RKO (cell line): ENCODE measurements at places on chromosomes 7 and 10.

GRCh38 chr7:153401795-153402720 is 642.5 kb downstream of the ACTR3B start:
- DNase-seq, result no peak

DNA sequence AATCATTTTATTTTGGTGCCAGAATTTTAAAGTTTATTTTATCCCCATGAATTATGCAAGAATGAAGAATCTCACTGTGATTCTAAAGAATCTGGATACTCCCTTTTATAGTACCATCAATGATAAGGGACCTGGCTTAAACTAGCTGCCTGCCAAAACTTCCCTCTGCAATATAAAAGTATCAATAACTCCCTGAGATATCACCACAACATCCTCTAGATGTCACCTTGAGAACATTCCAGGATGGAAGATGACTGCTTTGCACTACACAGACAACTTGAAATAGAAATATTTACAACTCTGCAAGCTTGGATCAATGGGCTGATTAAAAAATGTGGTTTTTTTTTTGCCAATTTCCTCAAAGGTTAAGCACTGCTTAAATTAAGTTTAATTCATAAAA is 142.1 kb downstream of the SLC25A13 start:
- peak; percentile 20 for DNase-seq

GRCh38 chr10:51786684-51787035 is 87.3 kb upstream of the CSTF2T start:
- no peak for DNase-seq

DNA sequence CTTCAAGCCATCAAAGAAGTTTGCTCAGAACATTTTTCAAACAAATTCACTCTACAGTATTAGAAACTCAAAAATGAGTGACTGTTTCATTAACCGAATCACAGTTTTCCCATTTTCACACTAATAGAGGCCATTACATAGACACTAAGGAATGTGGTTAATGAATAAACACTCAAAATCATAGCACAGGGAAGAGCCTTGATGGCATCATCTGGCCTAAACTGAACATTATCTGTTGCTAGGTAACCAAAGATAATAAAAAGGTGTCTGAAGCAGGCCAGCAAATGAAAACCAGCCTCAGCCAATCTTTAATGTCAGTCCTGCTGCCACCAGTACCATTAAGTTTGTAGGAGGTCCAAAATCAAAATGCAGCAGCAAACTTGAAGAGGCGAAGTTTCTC is 492.4 kb upstream of the STEAP1 start:
- DNase-seq, result no peak

DNA sequence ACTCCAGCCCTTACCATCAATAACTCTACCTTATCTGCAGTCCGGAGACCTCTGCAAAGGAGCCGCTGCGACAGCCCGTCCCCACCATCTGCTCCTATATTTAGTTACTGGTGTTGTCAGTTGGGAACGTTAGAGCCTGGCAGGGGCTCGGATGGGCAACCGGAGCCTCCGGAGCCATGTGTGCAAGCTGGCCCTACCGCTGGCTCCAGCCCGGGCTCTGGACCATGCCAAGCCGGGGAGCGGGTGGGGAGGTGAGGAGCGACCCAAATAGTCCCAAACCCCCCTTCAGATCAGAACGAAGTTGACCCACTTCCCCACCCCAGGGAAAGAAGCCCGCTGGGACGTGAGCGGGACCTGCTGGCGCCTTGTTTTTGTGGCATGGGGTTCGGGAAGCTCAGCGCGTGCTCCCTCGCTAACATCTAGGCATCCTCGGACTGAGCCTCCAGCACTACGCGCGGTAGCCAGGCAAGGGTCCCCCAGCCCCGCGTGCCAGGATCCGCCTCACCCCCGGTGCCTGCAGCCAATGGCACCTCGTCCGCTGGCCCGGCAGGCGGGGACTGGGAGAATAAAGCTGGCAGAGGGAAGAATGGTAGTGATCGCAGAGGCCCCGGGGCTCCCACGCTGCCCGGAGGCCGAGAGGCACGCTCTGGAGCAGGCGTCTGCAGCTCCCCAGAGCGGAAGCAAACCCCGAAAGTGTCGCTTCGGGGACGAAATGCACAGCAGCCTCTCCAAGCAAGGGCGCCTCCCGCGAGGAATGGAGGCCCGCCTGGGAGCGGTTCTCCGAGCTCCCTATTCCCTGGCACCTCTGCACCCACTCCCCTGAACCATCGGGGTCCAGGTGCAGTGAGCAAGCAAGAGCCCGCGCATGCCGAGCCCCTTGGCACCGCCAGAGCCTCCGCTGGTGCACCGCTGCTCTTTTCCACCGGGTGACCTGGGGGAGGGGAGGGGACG is 679 bp downstream of the LRRC20 start:
- peak; percentile 40 for DNase-seq

GRCh38 chr7:138170298-138170697 is 94.0 kb downstream of the AKR1D1 start:
- DNase-seq, result no peak

DNA sequence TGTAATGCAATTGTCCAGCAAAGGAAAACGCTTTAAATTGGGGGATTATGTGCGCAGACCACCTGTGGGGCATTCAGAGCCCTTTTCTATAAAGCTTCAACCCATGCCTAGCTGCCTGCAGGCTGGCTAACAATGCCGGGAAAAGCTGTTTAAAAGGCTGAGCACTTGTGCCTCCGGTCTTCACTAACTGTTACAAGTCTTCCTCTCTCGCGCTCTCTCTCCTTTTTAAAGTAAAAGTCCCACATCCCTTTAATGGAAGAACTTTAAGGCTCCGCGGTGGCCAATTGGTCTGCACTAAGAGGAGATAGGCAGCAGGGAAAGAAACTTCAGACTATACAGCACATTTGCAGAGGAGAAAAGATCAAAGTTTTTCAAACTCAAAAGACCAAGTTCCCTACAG is 4.6 kb downstream of the FZD8 start:
- DNase-seq, result no peak

DNA sequence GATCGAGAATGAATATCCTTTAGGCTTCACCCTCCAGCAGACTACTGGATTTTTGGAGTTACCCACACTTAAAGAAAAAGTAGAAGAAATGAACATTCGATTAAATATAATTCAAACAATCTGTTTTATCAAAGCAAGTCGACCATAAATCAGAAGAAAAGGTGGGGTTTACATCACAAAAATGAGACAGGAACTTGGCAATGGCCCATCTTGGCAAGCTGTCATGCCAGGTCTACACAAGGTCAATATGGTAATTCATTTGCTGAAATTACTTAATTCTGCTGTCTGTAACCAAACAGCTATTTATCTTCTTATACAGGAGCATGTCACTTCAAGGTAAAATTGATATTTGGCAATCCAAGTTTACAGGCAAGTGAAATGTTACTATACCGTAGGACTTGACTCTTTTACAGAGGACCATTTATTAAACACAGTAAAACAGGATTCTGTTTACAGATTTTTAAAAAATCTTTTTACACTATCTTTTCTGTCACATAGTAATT is 640.6 kb upstream of the NRP1 start:
- no peak for DNase-seq

DNA sequence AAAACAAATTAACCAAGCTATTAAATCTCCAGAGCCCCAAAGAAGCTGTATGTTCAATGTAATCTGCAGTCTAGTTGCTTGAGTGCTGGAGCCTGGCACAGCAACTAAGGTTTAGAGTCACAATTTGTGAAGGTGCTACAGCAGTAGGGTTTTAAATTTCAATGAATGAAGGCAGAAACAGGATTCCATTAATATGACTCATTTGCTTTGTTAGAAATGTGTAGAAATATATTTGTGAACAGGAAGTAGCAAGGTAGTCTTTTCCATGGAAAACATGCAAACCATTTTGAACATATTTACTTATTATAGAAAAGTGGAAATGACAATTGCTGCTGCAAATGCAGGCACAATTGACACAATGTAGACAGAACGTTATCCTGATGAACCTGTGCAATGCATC is 149.0 kb upstream of the STEAP4 start:
- peak; percentile 8 for DNase-seq

- no peak for DNase-seq
Observed at GRCh38 chr10:43141421-43141820, 3.2 kb downstream of the CSGALNACT2 start.

DNA sequence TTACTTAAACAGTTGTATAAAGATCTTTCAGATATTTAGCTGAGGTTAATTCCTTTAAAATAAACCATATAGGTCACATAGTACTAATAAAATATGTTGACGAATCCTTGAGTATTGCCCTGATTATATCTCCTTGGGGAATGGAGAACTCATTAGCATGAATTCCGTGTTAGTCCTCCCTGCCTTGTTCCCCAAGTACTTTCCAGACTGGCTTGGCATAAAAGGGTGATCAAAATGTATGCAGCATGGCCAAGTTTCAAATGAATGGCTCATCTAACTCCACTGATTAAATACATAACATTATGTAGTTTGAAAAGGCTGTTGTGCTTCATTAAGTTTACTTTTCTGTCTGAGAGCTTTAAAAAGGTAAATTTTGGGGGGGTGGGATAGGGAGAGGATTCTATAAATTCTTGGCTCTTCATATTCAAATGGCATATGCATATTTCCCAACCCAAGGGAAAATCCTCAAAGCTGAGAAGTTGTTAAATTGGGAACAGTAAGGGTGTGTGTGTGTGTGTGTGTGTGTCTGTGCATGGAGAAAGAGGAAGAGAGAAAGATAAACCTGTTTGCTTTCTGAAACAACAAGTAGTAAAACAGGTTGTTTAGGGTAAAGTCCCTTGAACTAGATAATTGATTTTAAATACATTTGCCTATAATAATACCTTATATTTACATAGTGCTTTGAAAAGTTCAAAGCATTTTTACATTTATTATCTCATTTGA is 4.8 kb upstream of the ADD3 start:
- no peak for DNase-seq

- DNase-seq, result no peak
Observed at GRCh38 chr10:65234261-65234660, 1691.6 kb upstream of the LRRTM3 start.

GRCh38 chr7:31497516-31497915 is 16.4 kb upstream of the ITPRID1 start:
- DNase-seq, result no peak

GRCh38 chr7:140674899-140675701 is 2.4 kb downstream of the ADCK2 start:
- DNase-seq, result peak; percentile 90

GRCh38 chr7:100632951-100633717 is 8.2 kb downstream of the TFR2 start:
- peak; percentile 68 for DNase-seq

DNA sequence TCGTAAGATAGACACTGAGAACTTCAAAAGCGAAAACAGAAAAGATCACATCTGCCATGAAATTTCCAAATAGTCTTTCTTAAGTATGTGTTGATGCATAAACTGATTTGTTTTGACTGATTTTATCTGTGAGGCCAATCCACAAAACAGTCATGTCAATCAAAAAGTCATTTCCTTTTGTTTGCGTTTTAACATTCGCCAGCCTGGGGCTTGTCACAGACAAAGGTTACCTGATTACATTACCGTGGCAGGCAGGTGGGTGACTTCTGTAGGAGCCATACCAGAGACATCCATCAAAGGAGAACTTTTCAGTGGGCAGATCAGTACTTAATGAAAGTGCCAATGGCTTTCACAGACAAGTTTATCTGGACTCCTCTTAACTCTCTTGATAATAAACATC is 45.5 kb upstream of the BET1 start:
- no peak for DNase-seq

GRCh38 chr7:6563936-6564770 is 12.9 kb upstream of the GRID2IP start:
- no peak for DNase-seq

DNA sequence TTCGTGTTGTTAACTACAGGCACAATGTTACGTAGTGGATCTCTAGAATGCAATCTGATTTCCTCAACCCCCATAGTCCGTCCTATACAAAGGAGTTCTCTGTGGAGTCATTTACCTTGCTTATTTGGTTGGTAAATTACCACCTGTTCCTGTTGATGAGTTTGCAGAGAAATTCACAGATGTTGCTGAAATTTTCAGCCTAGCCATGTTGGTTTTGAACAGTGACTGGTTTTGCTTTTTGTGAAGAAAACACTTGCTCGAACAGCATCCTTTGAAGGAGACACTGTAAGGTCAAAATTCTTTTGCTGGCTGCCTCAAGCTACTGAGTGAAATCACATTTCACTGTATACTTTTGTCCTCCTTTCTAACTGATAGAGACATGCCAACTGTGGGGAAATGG is 15.4 kb upstream of the PRKCQ start:
- DNase-seq, result no peak

GRCh38 chr10:24207341-24207740 is 1.6 kb upstream of the KIAA1217 start:
- DNase-seq, result no peak

DNA sequence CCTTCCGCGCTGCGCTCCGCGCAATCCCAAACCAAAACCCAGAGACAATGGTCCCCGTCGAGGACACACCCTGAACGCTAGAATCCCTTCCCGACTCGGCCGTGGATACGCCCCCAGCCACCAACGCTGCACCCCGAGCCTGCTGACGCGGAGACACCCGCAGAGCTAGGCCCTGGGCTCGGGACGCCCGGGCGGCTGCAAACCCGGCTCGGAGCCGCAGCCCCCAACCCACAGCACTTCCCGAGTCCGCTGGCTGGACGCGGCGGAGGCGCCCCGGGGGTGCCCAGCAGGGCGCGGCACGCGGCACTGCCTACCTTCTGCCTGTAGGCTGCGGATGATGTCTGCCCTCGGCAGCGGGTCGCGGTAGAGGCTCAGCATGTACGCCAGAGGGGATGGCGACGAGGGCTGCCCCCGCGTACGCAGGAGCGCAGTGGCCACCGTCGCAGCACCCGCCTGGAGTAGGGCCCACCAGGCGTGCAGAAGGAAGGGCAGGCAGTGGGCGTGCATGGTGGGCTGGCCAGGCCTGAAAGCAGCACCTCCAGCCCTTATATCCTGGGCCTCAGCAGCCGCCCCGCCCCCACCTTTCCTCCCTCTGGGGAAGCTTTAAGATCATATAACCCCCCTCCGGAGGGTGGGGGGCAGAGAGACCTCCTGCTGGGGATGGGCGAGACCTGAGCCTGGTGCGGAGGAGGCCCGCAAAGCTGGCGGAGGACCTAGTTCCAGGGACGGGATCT is at the start of gene NODAL:
TSS of gene NODAL (minus strand) at position 521 of the 734 bp plus-strand sequence. CDS start at position 507, 14 bp downstream.
- DNase-seq, result no peak

DNA sequence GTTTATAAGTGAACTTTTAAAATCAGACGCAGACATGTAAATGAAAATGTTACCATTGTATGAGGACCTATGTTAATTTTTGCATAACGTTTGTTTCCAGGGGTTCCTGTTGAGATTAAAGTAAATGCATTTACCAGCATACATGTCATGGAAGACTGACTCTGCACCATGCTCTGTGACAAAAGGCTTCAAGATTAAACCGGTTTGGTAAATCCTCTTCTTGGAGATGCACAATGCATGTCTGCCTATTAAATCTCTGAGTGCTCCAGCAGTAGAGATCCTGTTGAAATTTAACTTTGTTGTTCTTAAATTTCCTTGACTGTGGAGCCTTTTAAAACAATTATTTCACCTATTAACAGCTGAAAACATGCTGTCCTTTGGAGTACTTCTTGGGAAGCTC is 36.5 kb upstream of the JAZF1 start:
- DNase-seq, result no peak

DNA sequence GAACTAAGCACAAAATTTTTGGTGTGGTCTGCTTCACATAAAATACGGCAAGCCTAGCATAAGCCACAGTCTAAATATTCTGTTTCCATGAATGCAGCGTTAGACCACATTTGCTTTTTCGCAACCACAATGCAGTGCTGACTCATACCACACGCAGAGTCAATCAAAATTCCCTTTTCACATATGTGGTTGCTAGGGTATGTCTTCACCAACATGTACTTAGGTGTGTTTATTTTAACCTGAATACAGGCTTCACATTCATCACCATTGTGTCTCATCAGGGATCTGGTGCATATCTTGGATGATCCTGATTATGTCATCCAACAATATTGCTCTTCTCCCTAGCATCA is 90.8 kb downstream of the CHN2 start:
- peak; percentile 3 for DNase-seq
